ENCODE measurements at places on chromosomes 16 and 17. TPM values are rescaled to one million over a fixed set of nuclear protein-coding genes. Genes with fewer than 3 reads are reported as not detected.
A peak's percentile ranks its signal among the peaks of the same experiment; 100 is the strongest.

The YPEL3 gene
- total RNA-seq = 27.8 TPM

The ALOX12 gene
- 0.66 TPM for total RNA-seq

The ICAM2 gene
- 0.58 TPM for total RNA-seq

- H3K4me1 ChIP-seq = peaks cover 4% of the 10 kb centered on the region
- peaks cover 52% of the 10 kb centered on the region for H3K27me3 ChIP-seq
- peak; percentile 74 for DNase-seq
- H3K4me3 ChIP-seq = peak overlapping the region; percentile 90
- no peaks in the 10 kb centered on the region for H3K36me3 ChIP-seq
These were observed 1.2 kb downstream of the ASGR1 start for GRCh38 chr17:7177954-7178477.

The COQ9 gene
- total RNA-seq = 24.7 TPM

GRCh38 chr17:45346216-45347015 is 29.6 kb upstream of the MAP3K14 start:
- no peak overlapping the region for H3K27ac ChIP-seq
- H3K27me3 ChIP-seq = no peaks in the 10 kb centered on the region
- peaks cover 11% of the 10 kb centered on the region for H3K4me1 ChIP-seq
- no peaks in the 10 kb centered on the region for H3K36me3 ChIP-seq

- H3K27ac ChIP-seq = no peak overlapping the region
- DNase-seq = no peak
- peak overlapping the region; percentile 58 for H3K4me3 ChIP-seq
- H3K36me3 ChIP-seq = no peaks in the 10 kb centered on the region
- no peaks in the 10 kb centered on the region for H3K4me1 ChIP-seq
- H3K27me3 ChIP-seq = no peaks in the 10 kb centered on the region
These were observed 858 bp downstream of the NUBP1 start for GRCh38 chr16:10744370-10745030.

- no peaks in the 10 kb centered on the region for H3K27me3 ChIP-seq
- no peak for DNase-seq
- H3K36me3 ChIP-seq = no peaks in the 10 kb centered on the region
These were observed 16.5 kb upstream of the SPPL2C start for GRCh38 chr17:45828171-45828570.

- peaks cover 17% of the 10 kb centered on the region for H3K36me3 ChIP-seq
- H3K4me3 ChIP-seq = no peak overlapping the region
- no peak overlapping the region for H3K27ac ChIP-seq
- H3K4me1 ChIP-seq = no peaks in the 10 kb centered on the region
- peak; percentile 95 for DNase-seq
- no peaks in the 10 kb centered on the region for H3K27me3 ChIP-seq
These were observed 7.4 kb downstream of the CDK5RAP3 start for GRCh38 chr17:47978324-47978723.

- no peaks in the 10 kb centered on the region for H3K36me3 ChIP-seq
- H3K27me3 ChIP-seq = no peaks in the 10 kb centered on the region
- no peaks in the 10 kb centered on the region for H3K4me1 ChIP-seq
- DNase-seq = no peak
- H3K27ac ChIP-seq = no peak overlapping the region
- no peak overlapping the region for H3K4me3 ChIP-seq
These were observed 14.7 kb downstream of the PEMT start for GRCh38 chr17:17576772-17577234.

The SLFN12L gene
- total RNA-seq = not detected

- H3K27me3 ChIP-seq = no peaks in the 10 kb centered on the region
- DNase-seq = peak; percentile 23
- H3K36me3 ChIP-seq = peaks cover 32% of the 10 kb centered on the region
- peak overlapping the region; percentile 97 for H3K4me3 ChIP-seq
These were observed 668 bp downstream of the USP36 start for GRCh38 chr17:78839762-78840529.

The TMEM238L gene
- total RNA-seq = not detected

The CDH11 gene
- total RNA-seq = 8.9 TPM

The DNAH2 gene
- total RNA-seq = 0.38 TPM

- peak; percentile 0 for DNase-seq
- H3K27ac ChIP-seq = no peak overlapping the region
- no peaks in the 10 kb centered on the region for H3K36me3 ChIP-seq
These were observed 18.3 kb downstream of the POLR3K start for GRCh38 chr16:35011-35677.

The MAF gene
- total RNA-seq = 2.5 TPM

- no peaks in the 10 kb centered on the region for H3K36me3 ChIP-seq
- no peaks in the 10 kb centered on the region for H3K27me3 ChIP-seq
- no peak for DNase-seq
- no peak overlapping the region for H3K27ac ChIP-seq
- H3K4me1 ChIP-seq = no peaks in the 10 kb centered on the region
These were observed 5.1 kb downstream of the CLCN7 start for GRCh38 chr16:1469693-1470201.

The GLIS2 gene
- 9.0 TPM for total RNA-seq

The GRIN2C gene
- total RNA-seq = not detected

The SLC9A5 gene
- 5.4 TPM for total RNA-seq

The MT1H gene
- 54.5 TPM for total RNA-seq

The ST3GAL2 gene
- 39.8 TPM for total RNA-seq

- H3K4me1 ChIP-seq = no peaks in the 10 kb centered on the region
- H3K27me3 ChIP-seq = no peaks in the 10 kb centered on the region
- H3K4me3 ChIP-seq = no peak overlapping the region
- H3K36me3 ChIP-seq = no peaks in the 10 kb centered on the region
These were observed 21.7 kb downstream of the ATP6V0D1 start for GRCh38 chr16:67459066-67459860.

The HID1 gene
- total RNA-seq = 8.7 TPM

The CALB2 gene
- 2.4 TPM for total RNA-seq

The PABPN1L gene
- not detected for total RNA-seq

DNA sequence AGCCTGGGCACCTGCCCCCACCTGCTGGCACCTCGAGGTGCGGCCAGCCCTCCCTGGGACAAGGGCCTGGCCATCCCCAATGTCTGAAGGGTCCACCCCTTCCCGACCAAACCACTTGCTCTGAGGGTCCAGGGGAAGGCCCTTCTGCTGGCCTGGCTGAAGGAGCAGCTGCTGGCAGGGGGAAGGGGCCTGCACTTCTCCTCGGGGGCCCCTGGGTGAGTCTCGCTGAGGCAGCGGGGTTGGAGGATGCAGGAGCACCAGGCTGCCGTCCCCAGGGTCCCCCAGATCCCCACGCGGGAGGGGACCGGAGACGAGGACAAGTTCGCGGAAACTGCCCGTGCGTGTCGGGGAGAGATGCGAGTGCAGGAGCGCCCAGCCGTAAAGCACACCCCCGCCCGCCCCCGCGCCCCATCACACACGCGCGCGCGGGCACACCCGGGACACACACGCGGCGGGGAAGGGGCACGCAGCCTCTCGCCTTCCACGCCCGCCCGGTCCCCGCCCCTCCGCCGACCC is 725 bp upstream of the CACNA1H start:
- no peaks in the 10 kb centered on the region for H3K36me3 ChIP-seq
- peak overlapping the region; percentile 63 for H3K4me3 ChIP-seq
- H3K27ac ChIP-seq = no peak overlapping the region
- H3K4me1 ChIP-seq = peaks cover 15% of the 10 kb centered on the region

DNA sequence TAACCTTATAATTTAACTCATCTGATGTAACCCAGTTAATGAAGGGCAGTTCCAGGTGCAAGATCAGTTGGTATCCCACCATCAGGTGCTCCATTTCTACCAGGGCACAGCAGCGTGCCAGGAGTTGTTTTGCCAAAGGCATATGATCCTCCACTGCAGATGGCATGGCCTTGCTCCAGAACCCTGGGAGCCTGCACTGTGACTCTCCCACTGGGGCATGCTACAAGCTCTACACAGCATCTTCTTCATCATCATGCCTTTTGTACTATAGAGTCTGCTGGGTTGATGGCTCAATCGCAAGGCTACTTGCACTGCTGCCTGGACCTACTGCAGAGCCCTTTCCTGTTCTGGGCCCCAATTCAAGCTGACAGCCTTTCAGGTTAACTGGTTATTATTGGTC is 11.3 kb upstream of the MAPT start:
- H3K36me3 ChIP-seq = no peaks in the 10 kb centered on the region
- no peaks in the 10 kb centered on the region for H3K27me3 ChIP-seq
- H3K27ac ChIP-seq = no peak overlapping the region
- no peaks in the 10 kb centered on the region for H3K4me1 ChIP-seq
- no peak overlapping the region for H3K4me3 ChIP-seq

GRCh38 chr16:25217921-25218320 is 1.2 kb downstream of the AQP8 start:
- H3K36me3 ChIP-seq = no peaks in the 10 kb centered on the region
- H3K27me3 ChIP-seq = no peaks in the 10 kb centered on the region
- no peak overlapping the region for H3K27ac ChIP-seq
- H3K4me1 ChIP-seq = no peaks in the 10 kb centered on the region

DNA sequence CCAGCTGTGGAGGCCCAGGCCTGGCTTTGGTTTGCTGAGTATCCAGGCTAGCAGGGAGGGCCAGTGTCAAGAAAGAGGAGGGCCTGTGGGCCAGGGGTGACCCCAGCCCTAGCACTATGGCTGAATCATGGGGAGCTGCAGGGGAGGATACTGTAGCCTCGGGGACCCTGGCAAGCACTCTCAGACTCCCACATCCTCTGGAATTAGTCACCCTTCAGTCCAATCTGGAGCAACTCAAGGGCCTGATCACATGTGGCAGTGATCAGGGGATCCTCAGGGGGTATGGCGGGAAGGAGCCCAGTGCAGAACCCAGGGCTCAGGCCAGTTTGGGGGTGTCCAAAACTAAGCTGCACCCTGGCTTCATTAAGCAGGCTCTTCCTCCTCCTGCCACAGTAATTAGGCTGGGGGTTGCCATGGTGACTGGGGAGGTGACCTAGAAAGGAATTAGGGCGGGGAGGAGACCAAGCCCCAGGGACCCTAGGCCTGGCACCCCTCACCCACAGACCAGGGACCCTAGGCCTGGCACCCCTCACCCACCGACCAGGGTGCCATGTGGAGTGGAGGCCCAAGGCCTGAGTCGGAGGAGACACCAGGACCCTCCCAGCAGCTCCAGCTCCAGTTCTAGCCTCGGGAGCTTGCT is 5.8 kb downstream of the NLGN2 start:
- H3K4me1 ChIP-seq = 0 out of 2 replicates have a peak, but pooled peaks cover 4% of the 10 kb centered on the region
- H3K27ac ChIP-seq = no peak overlapping the region
- H3K27me3 ChIP-seq = no peaks in the 10 kb centered on the region
- H3K4me3 ChIP-seq = no peak overlapping the region
- H3K36me3 ChIP-seq = no peaks in the 10 kb centered on the region
